ENCODE measurements at places on chromosomes 13 and 19.

- DNase-seq, result peak; percentile 97
These were observed 105.6 kb upstream of the SERP2 start for GRCh38 chr13:44267980-44268379.

DNA sequence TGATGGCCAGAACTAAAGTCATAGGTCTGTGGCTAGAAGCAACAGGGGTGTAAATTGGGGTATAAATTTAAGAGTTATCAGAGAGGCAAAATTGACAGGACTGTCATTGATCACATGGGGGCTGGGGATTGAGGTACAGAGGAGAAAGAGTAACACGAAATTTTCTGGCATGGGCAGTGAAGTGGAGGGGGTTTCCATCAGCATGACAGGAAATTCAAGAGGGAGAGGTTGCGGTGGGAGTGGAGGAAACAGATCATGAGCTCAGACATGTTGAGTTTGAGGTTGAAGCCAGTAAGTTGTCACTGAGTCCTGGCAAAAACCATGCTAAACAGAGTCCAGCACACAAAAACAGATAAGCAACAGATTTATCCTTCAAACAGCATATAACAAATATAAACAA lies 192.1 kb upstream of the TSC22D1 start:
- no peak for DNase-seq

DNA sequence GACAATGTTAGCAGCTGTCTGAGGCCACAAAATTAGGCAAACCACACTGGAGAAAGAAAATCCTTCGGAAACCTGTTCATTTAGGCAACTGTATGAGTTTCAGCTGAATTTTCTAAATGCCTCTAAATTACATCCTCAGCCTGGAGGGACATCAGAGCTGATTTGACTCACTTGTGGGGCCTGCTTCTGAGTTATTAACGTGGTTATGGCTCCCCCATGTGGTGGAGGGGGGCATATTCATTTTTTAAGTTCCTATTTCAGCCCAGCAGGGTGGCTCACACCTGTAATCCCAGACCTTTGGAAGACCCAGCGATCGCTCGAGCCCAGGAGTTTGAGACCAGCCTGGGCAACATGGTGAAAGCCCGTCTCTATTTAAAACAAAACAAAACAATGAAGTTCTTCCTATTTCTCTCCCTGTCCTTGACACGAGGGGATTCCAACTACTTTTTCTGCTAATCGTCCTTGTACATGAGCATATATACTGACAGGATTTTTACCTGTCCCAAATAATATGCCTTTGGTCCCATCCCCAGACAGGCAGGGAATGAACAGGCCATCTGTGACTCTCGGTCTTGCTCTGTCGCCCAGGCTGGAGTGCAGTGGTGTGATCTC lies 31.5 kb upstream of the HIF3A start:
- peak; percentile 53 for DNase-seq

DNA sequence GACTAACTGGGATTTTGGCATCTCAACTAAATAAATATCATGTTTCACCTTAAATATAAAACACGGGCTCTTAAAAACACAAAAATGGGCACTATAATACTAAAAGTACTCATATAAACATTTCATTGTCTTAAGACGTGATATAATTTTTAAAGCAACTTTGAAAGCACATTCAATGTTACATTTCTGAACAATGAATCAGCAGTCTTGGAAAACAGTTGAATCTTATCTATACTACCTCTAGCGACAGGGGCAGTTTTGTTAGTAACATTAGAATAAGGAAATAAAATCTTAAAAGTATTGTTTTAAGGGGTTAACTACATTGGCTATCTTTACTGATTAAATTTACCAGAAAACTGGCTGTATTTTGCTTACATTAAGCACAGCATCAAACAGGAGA lies 156.9 kb downstream of the UGGT2 start:
- peak; percentile 34 for DNase-seq

GRCh38 chr19:46021531-46022041 lies 1.3 kb downstream of the PGLYRP1 start:
- DNase-seq, result peak; percentile 8

- DNase-seq, result no peak
These were observed 20.6 kb downstream of the NECTIN2 start for GRCh38 chr19:44866664-44867063.

DNA sequence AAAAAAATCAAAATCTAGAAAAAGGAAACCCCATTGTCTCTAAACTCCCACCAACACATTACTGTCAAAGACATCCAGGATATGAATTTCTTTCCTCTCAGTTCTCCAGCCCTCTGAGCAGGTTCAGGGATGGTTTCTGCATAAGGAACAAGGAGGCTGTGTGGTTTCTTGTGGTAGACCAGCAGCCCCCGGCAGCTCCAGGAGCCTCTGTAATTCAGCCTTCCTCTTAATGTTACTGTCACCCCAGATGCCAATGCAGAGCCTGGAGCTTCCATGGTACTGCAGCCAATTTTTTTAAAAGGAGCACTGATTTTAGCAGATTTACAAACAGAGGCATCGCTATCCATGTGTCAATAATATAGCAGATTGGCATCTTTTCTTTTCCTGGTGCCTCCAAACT lies 100.6 kb upstream of the FAM216B start:
- no peak for DNase-seq

GRCh38 chr13:33176526-33176925 lies 109.0 kb downstream of the STARD13 start:
- no peak for DNase-seq

GRCh38 chr13:73544175-73544574 lies 485.4 kb downstream of the KLF5 start:
- DNase-seq, result no peak

- no peak for DNase-seq
These were observed at the start of gene CNMD for GRCh38 chr13:52739468-52740071. Gene CNMD (minus strand): TSS chr13:52739820. CDS start chr13:52739701, 119 bp downstream.

DNA sequence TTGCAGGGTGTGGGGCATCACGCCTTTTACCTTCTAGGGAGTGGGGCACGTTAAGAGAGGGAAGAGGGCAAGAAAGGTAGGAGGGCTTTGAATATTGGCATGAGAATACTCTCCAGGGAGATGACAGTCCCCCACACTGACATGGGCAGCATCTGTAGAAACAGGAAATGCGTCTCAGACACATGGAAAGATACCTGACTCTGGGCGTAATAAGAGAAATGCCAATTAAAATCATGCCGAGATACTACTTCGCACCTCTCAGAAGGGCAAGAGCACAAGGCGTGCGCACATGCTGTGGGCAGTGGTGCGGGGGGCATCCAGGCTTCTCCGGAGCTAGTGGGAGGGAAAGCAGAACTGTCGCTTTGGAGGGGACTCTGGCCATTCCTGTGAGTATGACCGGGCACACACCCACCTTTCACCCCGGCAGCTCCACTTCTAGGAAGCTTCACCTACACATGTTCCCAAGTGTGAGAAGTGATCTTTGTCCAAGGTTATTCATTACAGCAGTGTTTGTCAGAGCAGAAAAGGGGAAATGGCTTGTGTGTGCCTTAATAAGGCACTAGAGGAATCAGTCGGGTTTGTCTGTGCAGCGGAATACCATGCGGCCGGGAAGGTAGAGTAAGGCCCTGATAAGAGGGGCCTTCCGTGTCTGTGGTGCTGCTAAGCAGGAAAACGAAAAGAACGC lies 99.5 kb downstream of the SIPA1L3 start:
- no peak for DNase-seq

DNA sequence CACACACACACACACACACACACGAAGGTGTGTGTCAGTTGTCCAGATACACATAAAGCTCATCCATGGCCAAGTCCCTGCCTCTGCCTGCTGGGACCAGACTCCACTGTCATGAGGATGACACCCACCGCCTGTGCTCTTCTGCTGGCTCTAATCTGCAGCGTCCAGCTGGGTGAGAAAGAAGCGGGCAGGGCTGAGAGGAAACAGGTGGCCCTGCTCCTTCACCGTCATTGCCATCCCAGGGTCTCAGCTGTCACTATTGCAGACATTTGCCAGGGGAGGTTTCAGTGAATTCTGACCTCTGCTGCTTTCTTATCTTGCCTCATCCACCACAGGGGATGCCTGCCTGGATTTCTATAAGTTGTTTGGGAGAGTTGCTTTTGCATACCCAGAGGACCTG lies 31.4 kb downstream of the SCGB2B2 start:
- DNase-seq, result no peak

- DNase-seq, result no peak
These were observed 679 bp upstream of the ABHD8 start for GRCh38 chr19:17303940-17304267.

DNA sequence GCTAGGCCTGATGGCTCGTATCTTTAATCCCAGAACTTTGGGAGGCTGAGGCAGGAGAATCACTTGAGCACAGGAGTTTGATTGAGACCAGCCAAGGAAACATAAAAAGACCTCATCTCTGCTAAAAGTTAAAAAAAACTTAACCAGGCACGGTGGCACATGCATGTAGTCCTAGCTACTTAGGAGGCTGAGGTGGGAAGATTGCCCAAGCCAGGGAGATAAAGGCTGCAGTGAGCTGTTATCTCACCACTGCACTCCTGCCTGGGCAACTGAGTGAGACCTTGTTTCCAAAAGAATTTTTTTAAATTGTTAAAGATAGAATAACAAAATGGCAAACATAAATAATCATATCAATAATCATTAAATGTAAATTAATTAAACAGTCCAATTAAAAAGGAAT lies 365.8 kb downstream of the MTUS2 start:
- no peak for DNase-seq
